ENCODE measurements at places on chromosomes 12 and 14.

DNA sequence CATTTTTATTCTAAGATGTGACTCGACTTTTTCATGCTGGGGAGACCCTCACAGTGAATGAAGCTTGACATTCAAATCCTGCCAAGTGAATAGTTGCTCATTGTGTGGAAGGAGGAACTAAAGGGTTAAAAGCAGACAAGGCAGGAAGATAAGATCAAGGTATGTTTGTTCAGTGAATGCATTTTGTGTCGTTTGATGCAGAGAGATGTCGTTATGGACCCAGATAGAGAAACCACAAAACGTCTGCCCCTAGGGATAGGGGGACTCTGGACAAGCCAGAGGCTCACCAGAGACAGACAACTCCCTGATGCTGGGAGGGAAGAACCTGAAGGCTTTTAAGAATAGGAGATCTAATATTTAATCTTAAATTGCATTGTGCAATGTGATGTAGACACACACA, 72.5 kb upstream of the MYL2 start:
- DNase-seq, result no peak

DNA sequence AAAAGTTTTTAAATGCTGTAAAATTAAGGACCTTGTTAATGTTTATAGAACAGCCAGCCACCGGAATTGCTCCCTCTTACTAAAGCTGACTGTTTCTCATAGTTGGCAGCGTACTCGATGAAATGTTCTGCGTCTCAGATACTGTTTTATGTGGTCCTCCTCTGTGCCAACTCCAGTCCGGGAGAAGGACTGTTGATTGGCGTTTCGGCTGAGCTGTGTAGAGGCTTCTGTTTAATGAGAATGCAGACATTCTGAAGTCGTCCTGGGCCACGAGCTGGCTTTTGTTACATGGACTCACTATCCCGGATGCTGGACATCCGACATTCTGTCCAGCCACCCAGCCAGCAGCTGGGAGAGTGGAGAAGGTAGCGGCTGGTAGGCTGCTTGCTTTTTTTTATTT, 75.4 kb downstream of the WDR20 start:
- DNase-seq, result peak; percentile 41

- DNase-seq, result no peak
Measured at GRCh38 chr14:95667249-95667693, 19.0 kb upstream of the TCL1B start.

GRCh38 chr14:52339262-52339661, 25.1 kb downstream of the PTGER2 start:
- no peak for DNase-seq

GRCh38 chr12:131266591-131267467, 313.1 kb downstream of the ADGRD1 start:
- DNase-seq, result no peak

- no peak for DNase-seq
Measured at GRCh38 chr14:58415636-58416547, 11.4 kb downstream of the TIMM9 start.

DNA sequence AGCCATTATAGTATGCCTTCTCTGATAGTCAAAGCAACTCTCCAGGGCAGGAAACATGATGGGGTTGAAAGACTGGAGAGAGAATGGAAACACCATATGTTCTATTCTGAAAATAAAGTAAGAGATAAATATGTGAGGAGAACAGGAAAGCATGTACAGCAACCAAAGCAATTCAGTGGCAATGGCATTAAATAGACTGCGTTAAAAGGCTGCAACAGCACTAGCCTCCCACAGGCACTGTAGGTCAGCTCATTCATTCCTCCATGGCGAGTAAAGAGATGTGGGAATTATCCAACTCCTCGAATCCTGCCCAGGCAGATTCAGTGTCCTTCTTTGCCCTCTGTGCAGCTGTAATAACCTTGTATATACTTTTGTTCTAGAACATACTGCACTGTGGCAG, 43.8 kb downstream of the ANO6 start:
- DNase-seq, result peak; percentile 22

DNA sequence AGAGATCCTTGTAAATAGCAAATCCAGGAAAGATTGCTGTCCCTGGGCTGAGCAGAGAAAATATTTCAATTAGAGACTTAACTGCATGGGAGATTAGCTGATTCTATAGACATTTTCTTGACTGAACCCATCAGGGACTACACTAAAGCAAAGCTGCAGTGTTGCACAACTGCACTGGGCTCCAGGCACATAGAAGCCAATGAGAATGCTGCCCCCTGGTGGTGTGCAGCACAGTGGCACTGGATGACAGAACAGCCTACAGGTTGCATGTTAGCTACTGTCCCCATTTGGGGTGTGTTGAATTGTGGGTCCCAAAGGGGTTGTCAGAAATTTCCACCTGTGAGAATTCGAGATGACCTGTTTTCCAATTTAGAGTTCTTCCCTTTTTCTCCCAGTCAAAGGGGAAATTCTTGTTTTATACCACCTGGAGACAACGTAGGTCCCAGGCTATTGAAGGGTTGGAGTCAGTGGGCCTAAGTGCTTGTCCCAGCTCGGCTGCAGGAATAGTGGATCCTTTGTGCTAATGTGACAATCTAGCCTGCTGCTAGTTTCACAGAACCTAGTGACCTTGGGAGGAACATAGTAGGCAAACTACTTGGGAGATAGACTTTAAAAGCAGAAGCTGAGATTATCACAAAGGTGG, 114.7 kb downstream of the SLC8A3 start:
- peak; percentile 44 for DNase-seq

All from retina (tissue), 1 donor.